Brain pericyte (primary cell): ENCODE measurements at places on chromosomes 7 and 10.
A peak's percentile ranks its signal among the peaks of the same experiment; 100 is the strongest.

DNA sequence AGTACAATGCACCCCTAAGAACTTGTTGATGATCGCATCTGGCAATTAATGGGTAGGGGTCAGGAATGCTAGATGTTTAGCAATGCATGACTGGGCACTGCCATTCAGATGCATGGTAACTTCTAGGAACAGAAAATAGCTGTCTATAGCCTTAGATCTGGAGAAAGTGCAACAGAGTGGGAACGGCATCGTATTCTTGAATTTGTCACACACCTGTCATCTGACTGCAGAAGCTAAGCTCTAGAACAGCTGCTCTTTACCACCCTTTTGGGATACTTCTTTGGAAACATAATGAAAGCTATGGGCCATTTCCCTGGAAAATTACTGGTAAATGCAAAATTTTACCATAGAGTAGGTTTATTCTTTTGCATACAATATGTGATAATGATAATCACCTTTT is 118.1 kb downstream of the SLC25A13 start:
- DNase-seq: no peak

DNA sequence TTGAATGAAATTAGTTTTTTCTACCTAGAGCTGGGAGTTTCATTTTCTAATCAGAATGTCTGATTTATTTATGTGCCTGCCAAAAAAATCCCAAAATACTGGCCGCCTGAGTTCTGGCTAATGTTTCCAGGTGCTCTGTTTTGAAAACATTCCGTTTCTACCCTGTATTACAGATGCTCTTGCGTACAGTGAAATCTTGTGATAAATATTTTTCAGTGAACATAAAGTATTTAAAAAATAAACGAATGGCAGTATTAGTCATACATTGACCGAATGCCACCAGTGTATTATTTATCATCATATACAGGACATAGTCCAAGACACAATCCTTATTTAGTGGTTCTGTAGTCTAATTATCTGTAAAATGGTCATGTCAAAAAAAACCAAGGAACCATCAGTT is 102.8 kb downstream of the KAT6B start:
- DNase-seq: no peak

GRCh38 chr7:17027143-17027788 is 145.5 kb upstream of the AGR3 start:
- DNase-seq: no peak

DNA sequence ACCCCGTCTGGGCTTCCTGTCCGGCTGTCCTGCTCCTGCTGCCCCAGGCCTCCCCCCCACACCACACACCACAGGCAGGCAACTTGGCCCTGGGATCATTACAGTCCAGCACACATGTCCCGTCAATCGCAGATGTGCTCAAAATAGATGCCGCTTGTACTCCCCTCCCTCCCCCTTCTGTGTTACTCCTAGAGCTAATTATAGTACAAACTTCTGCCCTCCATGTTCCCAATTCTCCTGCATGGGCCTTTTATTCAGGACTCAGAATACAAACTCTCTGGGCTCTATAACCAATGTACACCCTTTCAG is at the start of gene SYNPO2L:
Gene SYNPO2L (minus strand): TSS at position 40 of the 309 bp plus-strand sequence. CDS start 107 bp downstream, outside the sequence.
- DNase-seq: no peak

DNA sequence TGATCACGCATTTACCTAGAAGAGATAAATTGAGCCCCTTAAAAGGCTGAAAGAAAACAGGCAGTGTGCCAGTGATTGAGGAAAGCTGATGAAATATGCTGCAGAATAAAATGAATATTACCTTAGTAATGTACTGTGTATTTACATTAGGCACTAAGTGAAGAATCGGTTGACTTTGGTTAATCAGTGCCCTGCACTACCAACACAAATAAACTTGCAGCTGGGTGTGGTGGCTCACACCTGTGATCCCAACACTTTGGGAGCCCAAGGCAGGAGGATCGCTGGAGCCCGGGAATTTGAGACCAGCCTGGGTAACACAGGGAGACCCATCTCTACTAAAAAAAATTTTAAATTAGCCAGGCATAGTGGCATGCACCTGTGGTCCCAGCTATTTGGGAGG is 148.3 kb upstream of the TCF7L2 start:
- no peak for DNase-seq

- no peak for DNase-seq
Observed at GRCh38 chr7:3520206-3520605, 219.2 kb downstream of the SDK1 start.

DNA sequence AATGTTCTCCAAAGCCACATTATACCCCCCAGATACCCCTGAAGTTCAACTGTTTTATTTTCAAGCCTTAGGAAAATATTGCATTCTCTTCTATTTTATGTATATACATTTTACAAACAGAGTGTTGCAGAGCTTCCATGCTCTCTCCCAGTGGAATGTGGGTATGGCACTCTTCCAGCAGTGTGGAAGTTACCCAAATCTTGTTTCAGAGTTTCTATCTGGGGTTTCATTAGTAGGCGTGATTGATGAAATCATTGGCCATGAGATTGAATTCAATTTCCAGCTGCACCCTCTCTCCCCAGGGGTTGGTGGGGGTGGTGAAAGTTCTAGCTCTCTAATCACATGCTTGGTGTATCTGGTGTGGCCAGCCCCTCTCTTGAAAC is 350.4 kb downstream of the RPS24 start:
- DNase-seq: no peak

- DNase-seq: no peak
Observed at GRCh38 chr7:30799976-30800661, 28.9 kb downstream of the MINDY4 start.

DNA sequence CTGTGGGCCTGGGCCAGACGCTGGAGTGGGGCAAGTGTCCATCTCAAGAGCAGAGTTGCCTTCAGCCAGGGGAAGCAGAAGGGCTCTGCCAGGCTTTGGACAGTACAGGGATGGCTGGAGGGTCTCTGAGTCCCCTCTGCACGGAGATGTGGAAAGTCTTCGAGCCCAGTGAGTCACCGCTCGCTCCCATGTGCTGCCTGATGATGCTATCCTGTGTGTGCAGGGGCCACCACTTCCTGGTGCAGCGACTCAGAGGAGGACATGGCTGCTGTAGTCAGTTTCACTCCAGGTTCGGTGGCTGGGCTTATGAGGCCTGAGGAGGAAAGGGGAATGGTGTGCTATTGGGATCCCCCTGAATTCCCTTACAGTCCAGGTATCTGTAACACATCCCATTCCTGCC is 6.0 kb downstream of the ADCYAP1R1 start:
- DNase-seq: no peak

DNA sequence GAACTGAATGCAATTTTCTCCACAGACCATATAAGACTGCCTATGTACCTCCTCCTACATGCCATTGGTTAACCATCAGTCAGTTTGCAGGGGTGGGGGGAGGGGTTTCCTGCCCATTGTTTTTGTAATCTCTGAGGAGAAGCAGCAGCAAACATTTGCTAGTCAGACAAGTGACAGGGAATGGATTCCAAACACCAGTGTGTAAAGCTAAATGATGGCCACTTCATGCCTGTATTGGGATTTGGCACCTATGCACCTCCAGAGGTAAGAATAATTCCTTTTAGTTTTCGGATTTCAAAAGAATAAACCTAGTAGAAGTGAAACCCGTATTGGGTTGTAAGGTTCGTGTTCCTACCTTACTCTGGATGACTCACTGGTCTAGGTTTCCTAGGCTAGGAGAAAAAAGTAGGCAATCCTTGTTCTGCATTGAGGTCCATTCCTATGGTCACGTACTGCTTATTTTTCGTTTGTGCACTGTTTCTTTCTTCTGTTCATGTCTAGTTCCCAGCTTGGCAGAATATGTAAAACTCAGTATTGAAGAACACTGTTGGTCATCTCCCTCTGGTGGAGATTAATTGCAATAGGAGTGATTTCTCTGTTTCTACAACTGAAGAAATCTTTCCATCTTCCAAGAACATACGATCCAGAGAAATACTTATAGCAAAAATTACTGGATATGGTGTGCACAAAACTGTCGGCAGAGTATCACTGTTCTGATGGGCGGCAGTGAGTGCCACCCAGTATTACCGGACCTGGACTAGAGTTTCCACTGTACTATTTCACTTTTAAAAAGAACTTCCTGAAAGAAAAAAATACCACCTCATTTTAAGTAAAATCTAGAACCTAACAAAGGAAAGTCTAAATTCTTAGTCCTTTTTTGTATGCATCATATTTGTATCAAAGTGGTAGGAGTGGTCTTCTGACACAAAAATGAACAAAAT is at the start of gene AKR1C3:
Gene AKR1C3 (plus strand): TSS at position 150 of the 941 bp plus-strand sequence. CDS start 31 bp downstream, at position 181.
- no peak for DNase-seq

GRCh38 chr7:128398841-128399135 is 11.0 kb downstream of the IMPDH1 start:
- no peak for DNase-seq

DNA sequence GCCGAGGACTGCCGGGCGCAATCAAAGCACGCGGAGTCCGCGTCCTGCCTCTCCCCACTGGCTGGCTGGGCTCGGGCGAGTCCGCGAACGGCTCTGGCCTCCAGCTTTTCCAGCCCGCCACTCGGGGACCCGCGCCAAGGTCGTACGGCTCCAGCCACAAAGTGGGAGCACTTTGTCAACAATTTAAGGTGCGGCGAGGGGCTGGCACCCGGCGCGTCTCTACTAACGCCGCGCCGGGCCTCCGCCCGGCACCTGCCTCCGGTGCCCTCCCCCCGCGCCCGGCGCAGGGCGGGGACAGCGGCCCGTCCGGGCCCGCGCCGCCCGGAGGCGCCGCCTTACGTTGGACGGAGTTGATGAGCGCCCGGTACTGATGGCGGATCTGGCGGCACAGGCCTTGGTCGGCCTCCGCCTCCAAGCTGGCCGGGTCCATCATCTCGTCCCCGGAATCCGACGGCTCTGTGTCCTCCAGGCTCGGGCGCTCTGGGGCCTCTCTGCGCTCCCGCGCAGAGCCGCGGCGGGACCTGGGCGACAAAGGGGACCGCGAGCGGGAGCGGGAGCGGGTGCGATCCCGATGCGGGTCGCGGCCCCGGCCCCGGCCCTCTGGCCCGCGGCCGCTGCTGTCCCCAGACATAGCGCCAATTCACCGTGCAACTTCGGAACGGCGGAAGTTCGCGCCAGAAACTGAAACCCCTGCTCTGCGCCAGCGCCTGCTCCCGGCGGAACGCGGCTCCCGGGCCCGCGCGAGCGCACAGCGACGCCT is at the start of gene NSMCE4A:
Gene NSMCE4A (minus strand): TSS at position 683 of the 760 bp plus-strand sequence. CDS start 52 bp downstream, at position 631.
- DNase-seq: no peak

DNA sequence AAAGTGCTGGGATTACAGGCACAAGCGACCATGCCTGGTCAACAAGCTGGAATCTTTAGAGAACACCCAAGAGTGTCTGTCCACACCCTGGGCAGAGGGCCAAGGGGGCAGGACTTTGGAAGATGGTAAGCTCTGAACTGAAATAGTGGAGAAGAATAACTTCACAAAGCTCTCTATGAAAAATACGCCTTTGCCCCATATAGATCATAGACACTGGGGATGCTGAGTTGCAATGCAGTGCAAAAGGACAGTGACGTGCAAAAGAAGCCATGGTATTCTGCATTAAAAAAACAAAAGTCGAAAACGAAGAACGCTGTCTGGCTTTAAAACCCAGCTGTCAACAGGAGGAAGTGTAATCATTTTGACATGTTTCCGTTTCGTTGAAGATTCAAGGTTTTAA is 353.6 kb downstream of the CALN1 start:
- DNase-seq: no peak

DNA sequence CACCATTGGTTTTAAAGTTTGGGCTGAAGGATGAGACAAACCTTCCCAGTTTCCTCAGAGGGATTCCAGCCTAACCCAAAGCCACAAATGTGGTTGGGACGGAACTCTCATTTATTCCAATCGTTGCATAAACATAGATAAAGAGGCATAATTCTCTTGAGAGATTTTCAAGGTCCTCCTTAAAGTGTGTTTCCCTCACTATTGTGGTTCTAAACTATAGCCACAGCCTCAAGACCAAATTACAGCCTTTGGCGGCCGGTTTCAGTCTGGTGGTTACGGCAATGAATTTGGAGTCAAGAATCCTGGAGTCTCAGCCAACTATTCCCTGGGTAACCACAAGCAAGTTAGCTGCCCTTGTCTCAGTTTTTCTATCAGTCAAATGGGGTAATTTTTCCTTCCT is 42.6 kb downstream of the SEM1 start:
- DNase-seq: no peak

GRCh38 chr10:35635576-35635975 is 6.5 kb downstream of the FZD8 start:
- DNase-seq: no peak

DNA sequence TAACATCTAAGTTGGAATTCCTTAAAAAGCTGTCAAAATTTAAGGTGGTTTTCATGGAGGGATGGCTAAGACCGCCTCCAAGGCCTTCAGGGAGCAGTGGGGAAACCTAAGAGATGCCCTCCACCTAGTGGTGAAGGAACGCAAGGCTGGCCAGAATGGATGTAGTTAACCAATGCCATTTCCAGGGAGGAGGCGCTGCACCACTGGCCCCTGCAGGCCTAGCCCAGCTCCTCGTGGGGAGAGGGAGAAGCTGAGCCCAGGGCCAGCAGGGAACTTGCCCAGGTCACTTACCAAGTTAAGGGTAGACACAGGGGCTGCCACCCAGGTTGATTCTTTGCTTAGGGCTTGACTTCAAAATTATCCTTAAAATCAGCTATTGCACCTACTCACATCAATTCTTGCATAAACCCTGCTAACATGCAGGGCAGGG is 32.0 kb downstream of the FIGNL1 start:
- DNase-seq: peak; percentile 21

- no peak for DNase-seq
Observed at GRCh38 chr10:31605861-31606525, 287.0 kb downstream of the ZEB1 start.

GRCh38 chr7:116630357-116630756 is 41.6 kb upstream of the MET start:
- DNase-seq: no peak

DNA sequence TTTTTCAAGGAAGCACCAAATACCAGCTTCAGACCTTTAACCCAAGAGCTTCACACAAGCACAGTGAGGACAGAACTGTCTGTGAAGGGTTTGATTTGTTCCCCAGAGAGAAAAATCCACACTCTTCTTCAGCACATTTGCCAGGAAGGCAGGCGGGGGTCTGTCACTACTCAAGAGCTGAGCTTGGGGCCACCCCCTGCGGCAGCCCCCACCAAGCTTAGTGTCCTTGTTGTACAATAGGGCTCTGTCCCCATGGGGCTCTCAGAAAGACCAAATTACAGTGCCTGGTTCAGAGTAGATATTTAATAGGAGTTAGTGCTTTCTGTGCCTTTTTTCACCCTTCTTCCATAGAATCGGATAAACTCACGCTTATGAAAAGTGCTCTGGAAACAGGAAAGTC is 12.4 kb downstream of the ECHDC3 start:
- DNase-seq: no peak
